ENCODE measurements at places on chromosomes 3 and 15.

GRCh38 chr3:137854533-137855261, 90.6 kb downstream of the SOX14 start:
- DNase-seq = no peak

DNA sequence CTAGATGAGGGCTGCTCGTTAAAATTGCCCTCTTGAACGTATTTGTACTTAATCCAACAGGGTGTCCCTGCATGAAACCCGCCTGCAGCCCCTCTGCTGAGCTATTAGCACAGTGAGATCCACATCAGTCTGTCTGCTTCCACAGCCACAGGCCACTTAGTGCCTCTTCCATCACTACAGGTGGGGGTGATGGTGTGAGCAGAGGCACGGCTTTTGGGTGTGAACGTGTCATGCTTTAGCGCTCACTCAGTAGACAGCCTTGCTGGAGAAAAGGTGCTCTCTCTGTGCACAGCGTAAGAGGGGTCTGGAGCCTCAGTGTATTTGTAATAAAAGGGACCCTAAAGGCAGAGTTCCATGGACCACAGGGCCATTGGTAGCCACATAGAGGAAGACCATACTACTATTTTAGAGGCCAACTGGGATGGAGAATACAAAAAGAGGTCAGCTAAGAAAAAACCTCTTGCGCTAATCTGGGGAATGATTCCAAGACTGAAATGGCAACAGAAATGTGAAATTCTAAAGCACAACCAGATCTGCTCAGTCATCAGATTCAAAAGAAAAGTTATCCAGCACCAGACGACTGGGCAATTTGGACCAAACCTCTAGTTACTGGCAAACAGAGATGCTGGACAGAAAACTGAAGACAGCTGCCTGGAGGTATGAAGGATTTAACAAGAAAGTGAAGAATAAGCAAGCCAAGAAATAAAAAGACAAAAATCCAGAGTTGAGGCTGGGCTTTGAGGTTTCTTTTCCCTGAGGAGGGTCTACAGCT, 120.2 kb downstream of the ATP10A start:
- no peak for DNase-seq

DNA sequence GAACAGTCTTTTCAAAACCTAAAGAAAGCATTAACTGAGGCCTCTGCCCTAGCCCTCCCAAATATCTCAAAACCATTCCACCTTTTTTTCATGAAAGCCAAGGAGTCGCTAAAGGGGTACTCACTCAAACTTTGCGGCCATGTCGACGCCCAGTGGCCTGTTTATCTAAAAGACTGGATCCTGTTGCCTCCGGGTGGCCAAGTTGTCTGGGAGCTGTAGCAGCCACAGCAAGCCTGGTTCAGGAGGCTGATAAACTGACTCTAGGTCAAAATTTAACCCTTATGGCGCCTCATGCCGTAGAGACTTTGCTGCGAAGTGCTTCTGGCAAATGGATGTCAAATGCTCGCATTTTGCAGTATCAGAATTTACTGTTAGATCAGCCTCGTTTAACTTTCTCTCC, 39.5 kb downstream of the ZBTB11 start:
- DNase-seq = no peak

DNA sequence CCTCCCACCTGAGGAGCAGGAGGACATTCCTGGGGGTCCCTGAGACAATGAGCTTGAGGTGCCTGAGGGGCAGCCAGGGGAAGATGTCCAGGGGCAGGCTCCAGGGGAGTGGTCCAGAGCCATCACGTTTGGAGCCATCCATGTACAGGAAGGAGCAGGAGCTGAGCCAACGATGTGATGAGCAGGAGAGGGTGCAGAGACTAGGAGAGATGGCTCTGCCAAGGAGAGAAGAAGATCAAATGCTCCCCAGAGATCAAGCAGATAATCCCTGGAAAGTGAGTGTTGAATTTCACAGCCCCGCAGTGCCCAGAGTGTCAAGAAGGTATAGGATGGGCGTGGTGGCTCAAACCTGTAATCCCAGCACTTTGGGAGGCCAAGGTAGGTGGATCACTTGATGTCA, 97.8 kb upstream of the HERC1 start:
- DNase-seq = no peak

DNA sequence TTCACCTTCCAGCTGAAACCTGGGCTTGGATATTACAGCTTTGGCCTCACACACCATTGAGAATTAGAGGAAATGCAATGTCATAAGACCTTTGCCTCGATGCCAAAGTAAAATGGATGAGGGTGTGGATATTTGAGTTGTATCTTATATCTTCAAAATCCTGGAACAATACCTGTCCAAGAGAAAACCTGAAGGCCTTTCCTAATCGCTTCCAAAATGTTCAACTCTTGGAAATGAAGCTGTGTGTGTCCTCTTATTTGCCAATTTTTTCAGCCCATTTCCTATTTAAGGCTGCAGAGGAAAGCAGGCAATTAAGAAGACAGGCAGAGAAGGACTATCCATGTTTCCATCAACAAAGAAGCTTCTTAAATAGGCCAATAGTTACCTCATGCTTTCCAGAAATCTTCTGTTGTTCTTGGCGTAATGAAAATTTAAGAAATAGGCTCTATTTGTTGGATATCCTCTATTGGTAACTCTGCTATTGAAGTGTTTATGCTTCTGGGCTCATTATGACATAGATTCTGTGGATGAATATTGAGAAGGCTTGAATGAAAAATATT, 99.5 kb upstream of the ZBTB20 start:
- DNase-seq = no peak
